Activated CD4-positive, alpha-beta T cell treated with anti-CD3 and anti-CD28 coated beads, Interleukin-2, amount 10 ng/mL, durations not matched to agents 24 days and 14 days (primary cell): ENCODE measurements at places on chromosomes 13 and 19. TPM values are rescaled to one million over a fixed set of nuclear protein-coding genes. Genes with fewer than 3 reads are reported as not detected.

- no peaks in the 10 kb centered on the region for H3K4me1 ChIP-seq
- H3K4me3 ChIP-seq, result no peak overlapping the region
- no peaks in the 10 kb centered on the region for H3K36me3 ChIP-seq
- H3K27me3 ChIP-seq, result peaks cover 4% of the 10 kb centered on the region
- no peak for DNase-seq
- H3K27ac ChIP-seq, result no peak overlapping the region
Observed at GRCh38 chr13:23506807-23507291, 63.4 kb upstream of the TNFRSF19 start.

DNA sequence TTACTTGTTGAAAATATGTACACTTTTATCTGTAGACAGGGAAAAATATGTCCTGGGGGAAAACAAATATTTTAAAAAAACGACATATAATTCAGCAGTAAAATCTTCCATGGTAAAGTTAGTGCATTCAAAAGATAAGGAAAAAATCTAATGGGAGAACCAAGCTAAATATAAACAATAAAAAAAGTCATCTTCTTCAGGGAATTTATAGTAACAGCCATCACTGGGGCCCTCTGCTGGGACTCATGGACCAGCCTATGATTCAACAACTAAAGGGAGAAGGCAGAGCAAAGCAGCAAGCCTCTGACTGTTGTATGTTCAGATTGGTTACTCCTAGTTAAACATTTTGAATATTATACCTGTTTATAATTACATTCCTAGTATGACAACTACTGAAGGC lies 93.0 kb downstream of the ITGBL1 start:
- no peaks in the 10 kb centered on the region for H3K4me1 ChIP-seq
- no peak for DNase-seq
- no peaks in the 10 kb centered on the region for H3K27me3 ChIP-seq
- no peak overlapping the region for H3K27ac ChIP-seq
- no peaks in the 10 kb centered on the region for H3K36me3 ChIP-seq

Gene CEACAM7
- total RNA-seq, result not detected in 2 replicates

DNA sequence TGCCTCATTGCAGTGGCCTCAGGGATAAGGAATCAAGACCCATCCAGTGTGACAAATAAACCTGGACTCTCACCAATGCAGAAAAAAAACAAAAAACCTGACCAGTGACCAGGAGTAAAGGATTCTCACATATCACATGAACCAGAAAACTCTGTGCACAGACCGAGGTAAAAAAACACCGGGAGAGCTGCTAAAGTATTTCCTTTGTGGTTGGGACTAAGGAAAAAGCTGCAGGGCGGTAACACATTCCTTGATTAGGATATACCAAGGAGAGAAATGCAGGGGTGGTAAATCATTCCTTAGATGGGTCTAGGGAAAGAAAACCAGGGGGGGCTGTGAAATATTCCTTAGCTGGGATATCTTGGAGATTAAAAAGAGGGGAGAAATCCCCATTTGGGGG lies 64.8 kb upstream of the ZNF85 start:
- no peak for DNase-seq
- no peaks in the 10 kb centered on the region for H3K4me1 ChIP-seq
- no peaks in the 10 kb centered on the region for H3K36me3 ChIP-seq
- H3K27ac ChIP-seq, result no peak overlapping the region
- no peaks in the 10 kb centered on the region for H3K27me3 ChIP-seq

Gene PSG1
- total RNA-seq, result not detected in 2 replicates

Gene ZNF730
- total RNA-seq, result 0.68 and 0.85 TPM in 2 replicates

DNA sequence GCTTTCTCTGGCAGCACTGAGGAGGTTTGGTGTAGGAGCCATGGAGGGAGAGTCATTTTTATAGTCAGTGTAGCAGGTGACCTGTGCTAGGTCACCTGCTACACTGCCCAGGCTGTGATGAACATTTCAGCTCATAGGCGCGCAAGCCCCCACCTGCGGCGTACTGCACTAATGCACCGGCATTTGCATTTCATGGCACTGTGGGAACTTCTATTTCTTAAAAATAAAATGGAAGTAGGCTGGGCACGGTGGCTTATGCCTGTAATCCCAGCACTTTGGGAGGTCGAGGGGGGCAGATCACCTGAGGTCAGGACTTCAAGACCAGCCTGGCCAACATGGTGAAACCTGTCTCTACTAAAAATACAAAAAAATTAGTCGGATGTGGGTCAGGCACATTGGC lies 101.0 kb downstream of the SLC7A1 start:
- H3K27ac ChIP-seq, result no peak overlapping the region
- H3K4me1 ChIP-seq, result peaks cover 7% of the 10 kb centered on the region
- H3K36me3 ChIP-seq, result no peaks in the 10 kb centered on the region
- DNase-seq, result no peak

Gene TYROBP
- not detected in 2 replicates for total RNA-seq

DNA sequence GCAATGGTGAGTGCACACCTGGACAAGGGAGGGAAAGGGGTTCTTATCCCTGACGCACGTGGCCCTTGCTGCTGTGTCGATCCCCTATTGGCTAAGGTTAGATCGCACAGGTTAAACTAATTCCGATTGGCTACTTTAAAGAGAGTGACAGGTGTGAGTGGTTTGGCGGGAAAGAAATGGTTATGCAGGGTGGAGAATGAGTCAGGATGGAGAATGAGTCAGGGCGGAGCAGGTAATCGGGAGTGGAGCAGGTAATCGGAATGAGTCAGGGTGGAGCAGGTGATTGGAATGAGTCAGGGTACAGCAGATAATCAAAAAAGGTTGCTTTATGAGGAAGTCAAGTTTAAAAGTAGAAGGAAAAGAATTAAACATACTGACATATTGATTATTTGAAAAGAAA lies 24.4 kb upstream of the SIAH3 start:
- peaks cover 13% of the 10 kb centered on the region for H3K27me3 ChIP-seq
- no peaks in the 10 kb centered on the region for H3K36me3 ChIP-seq
- DNase-seq, result no peak
- no peak overlapping the region for H3K4me3 ChIP-seq
- no peaks in the 10 kb centered on the region for H3K4me1 ChIP-seq
- H3K27ac ChIP-seq, result no peak overlapping the region

Gene LILRA6
- 0.09 TPM in 1 of 2 replicates, not detected in the other for total RNA-seq

Gene BRSK1
- total RNA-seq, result 5.9 and 7.9 TPM in 2 replicates

DNA sequence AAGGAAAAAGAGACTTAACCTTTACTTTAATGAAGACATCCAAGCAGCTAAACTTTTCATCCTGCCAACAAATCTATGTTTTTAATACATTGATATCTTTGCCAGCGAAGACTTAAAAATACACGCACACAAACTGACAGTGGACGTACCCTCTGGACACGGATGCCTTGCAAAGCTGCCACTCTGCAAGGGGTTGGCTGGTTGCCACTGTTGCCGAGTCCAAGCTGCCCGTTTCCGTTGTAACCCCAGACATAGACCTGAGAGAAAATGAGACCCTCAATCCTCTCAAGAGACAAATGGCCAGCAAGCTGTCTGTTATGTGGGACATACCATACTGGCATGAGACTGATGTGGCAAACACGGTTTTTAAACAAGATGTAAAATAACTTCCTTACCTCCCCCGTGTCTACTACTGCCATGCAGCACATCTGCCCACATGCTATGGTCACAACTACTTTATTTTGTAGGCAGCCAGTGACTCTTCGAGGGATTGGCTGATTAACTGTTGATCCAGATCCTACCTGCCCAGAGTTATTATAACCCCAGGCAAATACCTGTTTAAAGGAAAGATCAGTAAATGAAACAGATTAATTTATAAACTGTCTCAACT lies 21.2 kb downstream of the RCBTB2 start:
- H3K27me3 ChIP-seq, result peaks cover 11% of the 10 kb centered on the region
- H3K27ac ChIP-seq, result no peak overlapping the region
- peaks cover 18% of the 10 kb centered on the region for H3K4me1 ChIP-seq
- peaks cover 20% of the 10 kb centered on the region for H3K36me3 ChIP-seq

- H3K4me1 ChIP-seq, result no peaks in the 10 kb centered on the region
- H3K4me3 ChIP-seq, result no peak overlapping the region
- H3K27ac ChIP-seq, result no peak overlapping the region
Observed at GRCh38 chr13:112241288-112241687, 134.9 kb upstream of the SPACA7 start.

GRCh38 chr19:7149956-7150705 lies 80.6 kb downstream of the ZNF557 start:
- no peaks in the 10 kb centered on the region for H3K4me1 ChIP-seq
- H3K36me3 ChIP-seq, result no peaks in the 10 kb centered on the region
- no peak overlapping the region for H3K4me3 ChIP-seq

DNA sequence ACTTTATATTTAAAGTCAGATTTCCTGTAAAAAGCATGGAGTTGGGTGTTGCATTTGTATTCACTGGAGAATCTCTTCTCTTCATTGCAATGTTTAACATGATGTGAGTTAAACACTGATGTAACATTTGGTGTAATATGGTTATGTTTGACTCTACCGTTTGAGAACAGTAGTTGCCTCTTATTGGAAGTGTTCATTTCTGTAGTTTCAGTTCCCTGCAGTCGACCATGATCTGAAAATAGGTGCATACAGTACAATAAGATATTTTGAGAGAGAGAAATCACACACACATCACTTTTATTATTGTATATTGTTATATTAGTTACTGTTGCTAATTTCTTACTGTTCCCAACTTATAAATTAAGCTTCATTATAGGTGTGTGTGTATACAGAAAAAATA lies 105.2 kb upstream of the SPACA7 start:
- H3K27me3 ChIP-seq, result peaks cover 2% of the 10 kb centered on the region
- no peak overlapping the region for H3K4me3 ChIP-seq
- no peak for DNase-seq
- no peaks in the 10 kb centered on the region for H3K4me1 ChIP-seq

DNA sequence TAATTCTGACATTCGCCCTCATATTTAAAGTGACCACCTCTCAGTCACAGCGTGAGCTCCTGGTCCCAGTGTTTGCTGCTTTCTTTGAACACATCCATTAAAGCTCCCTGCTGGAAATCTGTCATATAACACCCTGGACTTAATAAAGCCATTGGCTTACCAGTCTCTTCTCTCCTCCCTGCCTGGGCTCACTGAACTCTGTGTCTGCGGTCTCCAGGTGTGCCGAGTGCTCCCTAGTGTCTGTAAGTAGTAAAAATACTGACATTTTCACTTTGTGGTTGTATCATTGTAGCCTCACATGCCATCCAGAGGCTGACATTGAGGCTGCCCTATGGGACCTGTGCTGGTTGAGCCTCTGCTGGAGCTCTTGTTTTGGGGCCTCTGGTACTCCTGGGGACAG lies 2.6 kb upstream of the PSG11 start:
- no peak for DNase-seq
- no peaks in the 10 kb centered on the region for H3K27me3 ChIP-seq
- no peak overlapping the region for H3K27ac ChIP-seq
- no peaks in the 10 kb centered on the region for H3K36me3 ChIP-seq
- H3K4me1 ChIP-seq, result no peaks in the 10 kb centered on the region

DNA sequence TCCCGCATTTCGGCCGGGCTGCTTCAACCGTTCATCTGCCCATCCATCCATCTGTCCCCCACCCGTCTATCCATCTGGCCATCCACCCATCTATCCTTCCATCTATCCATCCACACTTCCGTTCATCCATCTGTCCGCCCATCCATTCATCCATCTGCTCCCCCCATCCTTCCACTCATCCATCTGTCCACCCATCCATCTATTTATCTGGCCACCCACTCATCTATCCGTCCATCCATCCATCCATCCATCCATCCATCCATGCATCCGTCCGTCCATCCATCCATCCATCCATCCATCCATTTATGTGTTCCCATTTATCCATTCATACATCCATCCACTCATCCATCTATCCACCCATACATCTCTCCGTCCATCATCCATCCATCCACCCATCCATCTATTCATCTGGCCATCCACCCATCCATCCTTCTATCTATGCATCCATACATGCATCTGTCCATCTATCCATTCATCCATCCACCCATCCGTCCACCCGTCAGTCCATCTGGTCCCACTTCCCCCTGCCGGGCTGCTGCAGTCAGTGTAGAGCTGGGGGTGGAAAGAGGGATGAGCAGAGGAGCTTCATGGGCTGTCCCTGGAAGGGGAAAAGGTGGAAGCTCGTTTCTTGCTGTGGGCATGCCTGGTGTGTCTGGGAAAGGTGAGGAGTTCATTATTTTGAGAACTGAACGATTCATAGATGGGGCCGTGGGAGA lies 722 bp downstream of the HSD11B1L start:
- H3K4me1 ChIP-seq, result peaks cover 24% of the 10 kb centered on the region
- peak overlapping the region; percentile 99 for H3K4me3 ChIP-seq
- peak; percentile 62 for DNase-seq
- H3K27ac ChIP-seq, result peak overlapping the region; percentile 64
- H3K27me3 ChIP-seq, result peaks cover 7% of the 10 kb centered on the region

Gene C1QTNF9B
- total RNA-seq, result not detected in 2 replicates

Gene OPA3
- 14.0 and 15.3 TPM in 2 replicates for total RNA-seq

Gene PCP2
- total RNA-seq, result 1.3 and 1.5 TPM in 2 replicates

Gene CAMSAP3
- 0.09 and 0.69 TPM in 2 replicates for total RNA-seq

DNA sequence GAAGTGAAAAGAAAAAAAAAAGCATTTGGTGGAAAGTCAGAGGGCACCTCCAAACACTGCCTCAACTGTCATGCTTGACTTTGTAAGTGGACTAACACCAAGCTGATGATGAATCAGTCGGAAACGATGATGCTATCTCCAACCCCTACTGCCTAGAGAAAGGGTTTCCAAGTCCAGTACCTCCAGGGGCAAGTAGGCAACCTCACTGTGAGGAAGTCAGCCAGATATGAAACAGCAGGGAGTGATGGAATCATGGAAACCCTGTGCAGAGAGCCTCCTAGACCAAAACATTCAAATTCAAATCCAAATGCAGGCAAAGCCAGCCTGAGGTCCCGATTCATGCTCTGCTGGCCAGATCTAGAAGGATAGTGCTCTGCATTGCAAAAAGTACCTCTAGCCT lies 100.9 kb upstream of the SERP2 start:
- peaks cover 1% of the 10 kb centered on the region for H3K27me3 ChIP-seq
- no peak for DNase-seq
- H3K4me1 ChIP-seq, result peaks cover 27% of the 10 kb centered on the region
- peaks cover 8% of the 10 kb centered on the region for H3K36me3 ChIP-seq

GRCh38 chr13:32443111-32443510 lies 15.2 kb upstream of the N4BP2L1 start:
- no peaks in the 10 kb centered on the region for H3K27me3 ChIP-seq
- H3K4me3 ChIP-seq, result no peak overlapping the region
- no peak overlapping the region for H3K27ac ChIP-seq
- peaks cover 9% of the 10 kb centered on the region for H3K4me1 ChIP-seq

Gene CCDC8
- not detected in 2 replicates for total RNA-seq
